ENCODE measurements at places on chromosomes 5 and 9.

DNA sequence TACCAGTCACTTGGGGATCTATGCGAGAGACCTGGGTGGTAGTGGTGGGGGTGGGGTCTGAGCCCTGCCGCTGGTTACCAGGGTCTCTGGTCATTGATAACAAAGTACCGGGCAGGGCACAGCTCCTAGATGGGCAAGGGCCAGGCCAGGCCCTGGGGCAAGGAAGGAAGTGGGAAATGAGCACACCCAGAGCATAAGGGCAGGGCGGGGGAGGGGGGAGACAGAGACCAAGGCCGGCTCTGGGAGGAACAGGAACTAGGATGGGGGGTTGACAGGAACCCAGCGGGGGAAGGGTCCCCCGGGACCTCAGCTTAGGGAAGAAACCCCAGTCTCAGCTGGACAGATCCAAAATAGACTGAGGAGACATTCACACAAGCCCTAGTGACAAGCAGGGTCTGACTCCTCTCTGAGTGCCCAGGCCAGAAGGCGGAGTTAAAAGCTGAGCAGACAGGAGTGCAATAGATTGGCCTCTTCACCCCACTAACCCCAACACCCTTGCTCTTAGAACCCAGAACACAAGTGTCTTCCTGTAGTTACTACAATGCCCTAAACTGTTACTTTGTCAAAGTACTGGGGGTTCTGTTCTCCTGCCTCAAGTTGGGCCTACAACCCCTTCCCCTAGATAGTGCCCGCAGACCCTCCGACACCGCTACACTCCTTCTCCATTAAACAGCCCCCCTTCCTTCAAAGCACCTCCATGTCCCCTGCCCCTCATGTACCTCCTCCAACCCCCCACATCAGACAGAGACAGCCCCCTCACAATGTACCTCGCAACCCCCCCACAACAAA lies 628 bp downstream of the ATOSB start:
- DNase-seq, result no peak

DNA sequence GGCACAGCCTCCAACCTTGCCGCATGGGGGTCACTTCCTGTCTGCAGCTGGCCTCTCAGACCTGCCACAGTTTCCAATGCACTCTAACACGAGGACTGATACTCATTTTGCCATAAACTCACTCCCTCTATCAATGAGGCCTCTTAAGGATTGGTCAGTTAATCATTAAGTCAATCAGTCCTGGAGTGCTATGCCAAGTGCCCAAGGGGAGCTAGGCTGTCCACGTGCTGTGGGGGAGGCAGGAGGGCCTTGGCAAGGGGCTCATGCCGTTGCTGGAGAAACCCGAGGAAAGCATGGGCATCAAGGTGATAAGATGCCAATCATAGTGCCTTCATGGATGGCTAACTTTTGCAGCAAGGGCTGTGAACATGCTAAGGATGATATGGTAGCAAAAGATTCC lies 1.7 kb upstream of the ALDH1B1 start:
- DNase-seq, result no peak

DNA sequence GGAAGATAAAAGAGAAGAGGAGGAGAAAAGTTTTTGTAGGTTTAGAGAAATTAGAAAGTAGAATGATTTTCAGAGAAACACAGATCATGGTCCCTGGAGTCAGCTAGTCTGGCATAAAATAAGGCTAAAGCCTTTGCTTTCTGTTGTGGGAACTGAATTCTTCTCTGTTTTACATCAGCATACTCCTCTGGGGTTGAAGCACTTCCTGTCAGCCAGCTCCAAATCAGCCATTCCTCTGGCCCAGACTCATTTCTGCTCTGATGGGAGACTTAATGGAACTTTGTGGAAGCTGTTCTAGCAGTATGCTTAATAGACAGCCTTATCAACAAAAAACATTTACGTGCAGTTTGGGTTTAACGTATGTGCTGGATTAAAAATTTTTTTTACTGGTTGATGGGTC lies 143.2 kb downstream of the HMHB1 start:
- no peak for DNase-seq

GRCh38 chr9:22382331-22382730 lies 64.3 kb upstream of the DMRTA1 start:
- no peak for DNase-seq

- no peak for DNase-seq
These were observed 231.3 kb upstream of the NR4A3 start for GRCh38 chr9:99590410-99590809.

DNA sequence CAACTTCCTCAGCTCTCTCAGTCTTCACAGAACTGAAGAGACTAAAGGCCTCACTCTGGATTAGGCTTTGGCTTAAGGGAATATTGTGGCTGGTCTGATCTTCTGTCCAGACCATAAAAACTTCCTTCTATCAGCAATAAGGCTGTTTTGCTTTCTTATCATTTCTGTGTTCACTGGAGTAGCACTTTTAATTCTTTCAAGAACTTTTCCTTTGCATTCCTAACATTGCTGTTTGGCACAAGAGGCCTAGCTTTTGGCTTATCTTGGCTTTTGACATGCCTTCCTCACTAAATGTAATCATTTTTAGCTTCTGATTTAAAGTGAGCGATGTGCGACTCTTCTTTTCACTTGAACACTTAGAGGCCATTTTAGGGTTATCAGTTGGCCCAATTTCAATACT lies 88.7 kb upstream of the ACOT12 start:
- DNase-seq, result no peak

GRCh38 chr5:56352808-56353590 lies 119.9 kb upstream of the ANKRD55 start:
- no peak for DNase-seq

DNA sequence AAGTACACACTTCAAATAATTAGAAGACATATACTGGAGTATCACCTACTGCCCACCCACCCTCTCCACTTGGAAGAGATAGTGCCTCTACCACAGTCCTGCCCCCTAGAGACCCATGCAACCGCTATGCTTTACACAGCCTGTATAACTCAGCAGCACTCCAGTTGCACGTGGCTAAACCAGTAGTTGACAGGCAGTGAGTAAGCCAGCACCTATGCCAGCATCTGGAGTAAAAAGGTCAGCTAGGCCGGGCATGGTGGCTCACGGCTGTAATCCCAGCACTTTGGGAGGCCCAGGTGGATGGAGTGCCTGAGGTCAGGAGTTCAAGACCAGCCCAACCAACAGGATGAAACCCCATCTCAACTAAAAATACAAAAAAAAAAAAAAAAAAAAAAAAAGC lies 356.4 kb downstream of the NR2F1-AS1 start:
- DNase-seq, result no peak

GRCh38 chr5:154058055-154059038 lies 19.6 kb downstream of the MFAP3 start:
- no peak for DNase-seq

DNA sequence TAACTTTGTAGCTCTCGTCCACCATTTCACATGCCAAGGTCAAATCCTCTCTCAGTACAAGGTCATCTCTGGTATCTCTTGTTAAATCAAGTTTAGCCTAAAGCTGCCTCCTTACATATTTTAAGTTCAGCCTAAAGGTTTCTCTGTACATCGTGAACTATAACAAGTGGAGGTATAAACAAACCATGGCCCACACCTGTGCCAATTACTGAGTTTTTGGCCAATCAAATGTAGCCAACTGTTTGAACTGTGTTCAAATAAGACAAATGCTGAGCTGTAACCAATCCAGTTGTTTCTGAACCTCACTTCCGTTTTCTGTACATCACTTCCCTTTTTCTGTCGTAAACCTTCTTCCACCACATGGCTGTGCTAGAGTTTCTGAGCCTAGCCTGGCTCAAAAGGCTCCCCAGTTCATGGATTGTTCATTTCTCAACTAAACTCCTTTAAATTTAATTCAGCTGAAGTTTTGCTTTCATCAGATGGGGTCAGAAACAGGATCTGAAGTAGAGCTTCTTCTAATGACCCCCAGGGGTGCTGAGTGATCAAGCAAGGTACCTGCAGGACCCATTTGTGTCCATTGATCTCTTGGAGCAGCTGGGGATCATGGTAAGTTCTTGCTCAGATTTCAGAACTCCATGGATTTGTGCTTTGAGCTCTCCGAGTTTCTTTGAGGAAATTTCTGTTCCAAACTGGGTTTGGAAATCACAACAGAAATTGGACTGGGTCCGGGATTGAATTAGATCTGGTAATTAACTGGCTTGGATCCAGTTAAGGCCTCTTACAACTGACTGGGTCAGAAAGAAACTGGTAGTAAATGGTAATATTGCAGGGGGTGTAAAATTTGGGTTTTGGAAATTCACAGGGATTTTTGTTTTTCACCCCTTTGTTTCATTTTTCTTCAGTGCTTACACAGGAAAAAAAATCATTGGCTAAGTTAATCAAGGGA lies 11.0 kb upstream of the NANS start:
- no peak for DNase-seq

DNA sequence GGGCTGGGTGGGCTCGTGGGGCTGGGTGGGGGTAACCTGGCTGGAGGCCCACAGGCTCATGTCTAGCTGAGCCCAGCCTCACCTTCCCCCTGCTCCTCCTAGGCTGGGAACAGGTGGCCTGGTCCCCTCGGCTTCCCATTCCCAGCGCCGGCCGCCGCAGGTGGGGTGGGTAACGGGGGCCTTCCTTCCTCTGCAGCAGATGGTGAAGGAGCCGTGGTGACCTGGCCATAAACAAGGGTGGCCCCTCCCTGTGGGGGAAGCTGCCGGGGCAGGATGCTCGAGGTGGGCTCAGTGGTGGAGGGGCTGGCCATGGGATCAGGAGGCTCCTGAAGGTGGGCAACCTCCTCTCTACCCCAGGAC lies 41.0 kb upstream of the EGFL7 start:
- no peak for DNase-seq

DNA sequence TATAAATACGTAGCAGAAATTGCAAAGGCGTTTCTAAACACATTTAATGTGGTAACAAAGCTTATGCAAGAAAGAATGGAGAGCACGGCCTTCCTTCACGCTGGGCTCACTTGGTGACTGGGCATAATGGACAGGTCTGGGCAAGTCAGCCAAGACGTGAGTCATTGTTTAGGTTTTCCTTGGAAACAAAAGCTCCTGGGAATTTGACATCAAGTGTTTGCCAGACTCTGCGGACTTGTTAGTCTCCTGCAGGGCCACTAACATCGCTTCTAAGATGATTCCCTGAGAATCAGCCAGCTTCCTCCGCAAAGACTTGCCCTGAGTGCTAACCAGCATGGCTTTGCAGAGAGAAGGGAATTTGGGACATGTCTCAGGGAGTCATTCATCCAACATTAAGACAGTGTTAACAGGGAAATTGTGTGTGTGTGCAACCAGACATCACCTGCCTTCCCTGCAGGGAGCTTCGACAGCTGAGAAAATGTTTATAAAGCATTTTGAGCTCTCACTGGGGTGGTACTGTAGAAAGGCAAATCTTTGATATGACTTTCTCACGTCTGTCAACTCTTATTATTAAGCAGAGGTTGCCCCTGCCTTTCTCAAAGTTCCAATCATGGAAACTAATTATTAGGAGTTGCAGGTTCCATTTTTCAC lies 182.5 kb downstream of the NTRK2 start:
- no peak for DNase-seq

All from stimulated activated CD8-positive, alpha-beta memory T cell treated with anti-CD3 and anti-CD28 coated beads, Interleukin-4, amount 100 ng/mL, for 1 hour (primary cell).